ENCODE measurements at places on chromosomes 7 and 10.
A peak's percentile ranks its signal among the peaks of the same experiment; 100 is the strongest.

GRCh38 chr7:131026297-131027000 lies 292.4 kb upstream of the KLF14 start:
- peak; percentile 50 for DNase-seq

DNA sequence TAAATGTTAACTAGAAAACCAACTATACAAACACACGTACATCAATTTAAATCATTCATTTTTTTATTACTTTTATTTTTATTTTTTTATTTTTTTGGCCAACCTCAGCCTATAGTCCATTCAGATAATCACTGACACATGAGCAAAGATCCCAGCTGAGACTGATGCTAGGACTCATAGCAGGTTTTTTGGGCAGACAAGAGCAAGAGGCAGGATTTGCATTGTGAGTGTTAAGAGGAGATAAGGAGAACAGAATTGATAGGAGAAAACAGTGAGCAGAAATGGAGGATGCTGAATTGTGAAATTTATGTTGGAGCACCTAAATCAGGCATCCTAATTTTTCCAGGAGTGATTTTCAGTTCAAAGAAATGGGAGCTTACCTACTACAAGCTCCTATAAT lies 240.3 kb downstream of the SEMA3D start:
- DNase-seq, result no peak

GRCh38 chr7:12554351-12554750 lies 16.2 kb upstream of the SCIN start:
- no peak for DNase-seq

- DNase-seq, result no peak
Measured at GRCh38 chr7:2913760-2914387, 69.8 kb upstream of the GNA12 start.

- DNase-seq, result no peak
Measured at GRCh38 chr10:73086816-73087215, 9.8 kb downstream of the P4HA1 start.

- peak; percentile 95 for DNase-seq
Measured at GRCh38 chr10:51074238-51075028, at the start of gene PRKG1. TSS of gene PRKG1 (plus strand) at chr10:51074487.

DNA sequence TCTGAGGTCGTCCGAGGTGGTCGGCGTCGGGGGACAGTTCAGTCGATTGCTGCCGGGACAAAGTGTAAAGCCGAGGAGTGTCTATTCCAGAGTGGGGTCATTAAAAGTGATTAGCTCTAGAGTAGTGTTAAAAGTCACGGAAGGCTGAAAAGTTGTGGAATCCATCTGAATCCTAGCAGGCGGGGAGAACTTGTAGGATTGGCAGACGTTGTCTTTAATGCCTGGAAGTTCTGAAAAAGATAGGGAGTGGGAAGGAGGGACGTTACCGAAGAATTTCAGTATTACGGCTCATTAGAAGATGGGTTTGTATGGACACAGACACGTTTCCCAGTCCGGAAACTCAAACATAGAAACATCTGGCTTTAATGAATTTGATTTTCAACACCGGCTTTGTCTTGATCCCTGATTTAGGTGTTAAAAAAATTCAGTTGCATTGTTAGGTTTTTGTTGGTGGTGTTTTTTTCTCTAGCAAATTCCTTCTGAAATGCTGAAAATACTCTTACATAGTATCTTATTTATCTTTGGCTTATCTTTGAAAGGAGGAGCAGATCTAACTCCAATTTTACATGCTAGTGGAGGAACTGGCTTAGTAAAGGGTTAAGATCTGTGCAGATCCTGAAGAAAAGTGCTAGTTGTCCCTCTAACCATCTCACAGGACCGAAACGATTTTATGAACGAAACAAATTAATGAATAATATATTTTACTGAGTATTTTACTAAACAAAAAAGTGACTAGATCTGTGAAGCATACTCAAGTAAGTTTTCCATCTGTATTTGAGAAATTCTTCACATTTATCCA lies 900 bp downstream of the MKLN1 start:
- peak; percentile 55 for DNase-seq

DNA sequence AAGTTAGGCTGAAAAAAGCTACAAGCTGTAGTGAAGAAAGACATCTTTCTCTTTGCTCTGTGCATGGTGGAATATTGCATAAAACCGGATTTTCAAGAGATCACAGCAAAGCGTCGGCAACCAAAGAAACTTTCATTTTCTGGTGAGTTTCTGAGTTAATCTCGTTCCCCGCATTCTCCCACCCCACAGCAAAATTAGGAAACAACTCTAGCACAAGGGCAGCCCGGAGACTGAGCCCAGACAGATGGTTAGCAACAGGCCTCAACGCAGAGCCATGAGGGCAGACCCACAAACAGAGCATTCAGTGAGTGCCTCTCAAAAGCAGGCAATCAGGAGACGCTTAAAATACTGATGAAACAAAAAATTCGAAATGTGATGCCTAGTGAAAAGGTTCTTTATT lies 396.1 kb upstream of the KLF6 start:
- DNase-seq, result no peak

- peak; percentile 52 for DNase-seq
Measured at GRCh38 chr7:132654150-132654549, 77.9 kb upstream of the PLXNA4 start.

DNA sequence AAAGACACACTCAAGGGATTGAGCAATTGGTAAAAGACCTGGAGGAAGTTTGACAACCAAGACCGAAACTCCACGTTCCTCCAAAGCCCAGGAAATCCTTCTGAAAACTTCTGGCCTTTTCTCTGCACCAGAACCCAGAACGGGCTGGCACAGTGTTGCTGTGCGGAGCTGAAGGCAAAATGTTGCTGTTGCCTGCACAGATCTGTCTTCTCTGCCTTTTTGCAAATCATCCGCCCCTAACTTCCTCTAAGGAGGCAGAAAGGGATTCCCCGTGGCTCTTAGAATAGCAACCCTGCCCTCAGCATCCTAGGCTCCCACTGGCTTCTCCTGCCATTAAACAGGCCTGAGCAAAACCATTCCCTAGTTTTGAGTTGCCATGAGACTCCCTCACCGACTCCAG lies 44.9 kb downstream of the FIGNL1 start:
- no peak for DNase-seq

DNA sequence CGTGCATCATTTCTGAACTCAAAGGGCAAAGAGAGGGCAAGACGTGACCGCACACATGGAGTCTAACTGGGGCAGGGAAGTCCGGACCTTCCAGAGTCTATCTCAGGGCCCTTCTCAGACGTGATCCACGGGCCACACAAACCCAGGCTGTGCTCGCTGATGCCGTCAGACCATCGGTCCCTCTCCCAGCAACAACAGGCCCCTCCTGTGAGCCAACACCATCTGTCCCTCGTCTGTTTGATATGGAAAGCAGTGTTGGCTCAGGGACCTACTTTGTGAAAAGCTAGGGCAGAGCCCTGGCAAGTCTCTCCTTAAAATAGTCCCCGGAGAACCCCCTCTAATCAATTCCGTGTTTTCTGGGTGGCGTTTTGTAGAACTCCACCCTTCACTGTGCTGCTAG lies 208.8 kb downstream of the TCERG1L start:
- DNase-seq, result no peak

DNA sequence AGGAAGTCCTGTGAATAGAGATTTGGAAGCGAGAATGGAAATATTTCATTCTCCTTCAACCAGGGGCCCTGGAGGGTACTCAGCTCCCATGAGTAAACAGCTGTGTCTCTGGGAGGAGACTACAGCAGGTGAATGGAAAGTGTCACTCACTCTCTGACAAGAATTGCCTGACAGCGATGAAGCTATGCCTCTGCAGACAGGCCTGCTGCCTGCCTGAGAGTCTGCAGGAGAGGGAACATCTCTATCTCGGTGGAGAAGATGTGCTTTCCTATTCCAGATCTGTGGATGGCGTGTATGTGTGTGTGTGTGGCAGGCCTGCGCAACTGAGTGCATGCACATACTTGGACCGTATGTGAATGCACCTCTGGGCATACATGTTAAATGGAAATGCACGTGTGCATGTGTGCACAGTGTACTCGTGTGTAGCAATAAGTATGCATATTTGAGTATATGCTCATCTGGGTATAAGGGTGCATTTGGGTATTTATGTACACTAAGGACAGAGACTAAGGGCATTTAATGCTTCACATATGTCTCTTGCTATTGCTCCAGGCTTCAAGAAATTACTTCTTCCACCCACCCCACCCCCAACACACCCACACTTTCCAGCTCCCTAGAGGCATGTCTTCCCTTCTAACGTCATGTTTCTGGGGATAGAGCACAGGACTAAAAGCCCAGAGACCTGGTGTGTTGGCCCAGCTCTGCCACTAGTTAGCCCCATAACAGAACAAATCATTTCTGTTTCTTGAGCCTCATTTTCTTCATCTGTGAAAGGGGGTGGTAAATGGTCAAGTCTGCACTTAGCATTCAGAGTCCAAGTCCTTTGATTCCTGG lies 4.6 kb upstream of the ADCYAP1R1 start:
- no peak for DNase-seq
